ENCODE measurements at places on chromosomes 5 and 9. TPM values are rescaled to one million over a fixed set of nuclear protein-coding genes. Genes with fewer than 3 reads are reported as not detected.

- no peak for DNase-seq
Observed at GRCh38 chr9:124102363-124102762, 90.8 kb downstream of the LHX2 start.

- no peak for DNase-seq
Observed at GRCh38 chr9:100890321-100890720, 138.2 kb upstream of the PLPPR1 start.

DNA sequence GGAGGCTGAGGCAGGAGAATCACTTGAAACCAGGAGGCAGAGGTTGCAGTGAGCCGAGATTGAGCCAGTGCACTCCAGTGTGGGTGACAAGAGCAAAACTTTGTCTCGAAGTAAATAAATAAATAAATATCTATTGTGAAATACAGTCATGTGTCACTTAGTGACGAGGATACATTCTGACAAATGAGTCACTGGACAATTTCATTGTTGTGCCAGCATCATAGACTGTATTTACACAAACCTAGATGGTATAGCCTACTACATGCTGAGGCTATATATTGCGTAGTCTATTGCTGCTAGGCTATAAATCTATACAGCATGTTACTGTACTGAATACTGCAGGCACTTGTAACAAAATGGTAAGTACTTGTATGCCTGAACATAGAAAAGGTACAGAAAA is 61.1 kb upstream of the CCL21 start:
- no peak for DNase-seq

DNA sequence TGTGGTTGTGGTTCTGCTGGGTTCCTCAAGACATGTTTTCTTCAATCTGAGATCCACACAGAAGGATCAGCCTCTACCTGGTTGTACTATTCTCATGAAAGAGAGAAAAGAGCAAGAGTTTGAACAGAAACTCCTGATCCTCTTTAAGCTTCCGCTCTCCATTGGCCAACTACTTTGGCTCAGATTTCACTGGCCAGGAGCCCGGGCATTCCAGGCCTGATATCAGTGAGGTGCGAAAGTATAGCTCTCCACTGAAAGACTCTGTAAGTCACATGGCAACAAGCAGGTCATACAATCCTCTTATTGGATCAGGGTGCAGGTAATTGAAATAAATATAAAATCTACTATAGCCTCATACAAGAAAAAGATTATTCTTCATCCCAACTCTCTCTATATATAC is 920.5 kb downstream of the TLE4 start:
- no peak for DNase-seq

Gene CHSY3
- 7.2 TPM for polyA plus RNA-seq

DNA sequence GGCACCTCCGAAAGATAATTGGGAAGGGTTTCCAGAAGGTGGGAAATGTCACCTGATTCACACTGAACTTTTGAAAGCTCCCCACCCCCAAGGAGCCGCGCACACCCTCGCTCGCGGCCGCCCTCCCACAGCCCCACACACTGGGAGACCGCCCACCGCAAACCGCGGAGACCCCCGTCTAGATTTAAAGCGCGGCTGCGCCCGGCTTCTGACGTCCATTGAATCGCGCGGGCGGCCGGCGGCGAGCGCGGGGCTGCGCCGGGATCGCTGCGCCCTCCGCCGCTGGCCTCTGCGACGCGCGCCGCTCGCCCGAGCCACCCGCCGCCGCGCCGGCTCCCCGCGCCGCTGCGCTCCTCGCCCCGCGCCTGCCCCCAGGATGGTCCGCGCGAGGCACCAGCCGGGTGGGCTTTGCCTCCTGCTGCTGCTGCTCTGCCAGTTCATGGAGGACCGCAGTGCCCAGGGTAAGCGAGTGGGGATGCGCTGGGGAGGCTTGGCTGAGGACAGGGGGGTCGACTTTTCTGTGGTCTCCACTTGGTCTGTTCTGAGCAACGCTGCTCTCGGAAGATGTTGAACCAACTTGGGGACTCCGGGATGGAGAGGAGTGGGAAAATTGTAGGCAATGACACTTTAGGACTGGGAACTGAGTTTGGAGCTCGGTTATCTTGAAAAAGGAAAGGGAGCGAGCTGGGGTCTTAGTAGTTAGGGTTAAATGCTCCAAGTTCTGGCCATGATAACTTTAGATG is at the start of gene FST:
Gene FST, plus strand, starts transcription at position 214 of the 743 bp plus-strand sequence. Its CDS starts 163 bp downstream, at position 377.
- DNase-seq = peak; percentile 74

- no peak for DNase-seq
Observed at GRCh38 chr9:112121633-112122032, 53.5 kb downstream of the SUSD1 start.

- no peak for DNase-seq
Observed at GRCh38 chr5:72177538-72177937, 70.3 kb downstream of the MAP1B start.

Measured in muscle of back (tissue), 13 donors.